GM12878 (cell line): ENCODE measurements at places on chromosomes 4 and X.

- no peak for DNase-seq
These were observed 79.8 kb downstream of the PSAPL1 start for GRCh38 chr4:7354927-7355326.

GRCh38 chr4:102344520-102344953, 745 bp downstream of the SLC39A8 start:
- no peak for DNase-seq

DNA sequence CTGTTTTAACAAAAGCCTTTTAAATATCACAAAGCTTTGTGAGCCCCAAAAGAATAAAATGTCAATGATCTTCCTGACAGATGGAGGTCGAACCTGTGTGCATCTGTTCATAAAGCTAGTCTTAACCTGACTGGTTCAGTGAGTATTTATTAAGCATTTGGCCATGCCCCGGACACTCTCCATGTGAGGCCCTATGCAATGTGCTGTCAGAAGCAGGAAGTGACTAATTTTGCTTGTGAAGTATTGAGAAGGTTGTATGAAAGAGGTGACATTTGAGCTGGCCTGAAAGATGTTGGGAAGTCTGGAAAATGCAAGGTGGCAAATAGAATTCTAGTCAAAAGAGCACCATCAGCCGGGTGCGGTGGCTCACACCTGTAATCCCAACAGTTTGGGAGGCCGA, 171.4 kb downstream of the MSL3 start:
- no peak for DNase-seq

DNA sequence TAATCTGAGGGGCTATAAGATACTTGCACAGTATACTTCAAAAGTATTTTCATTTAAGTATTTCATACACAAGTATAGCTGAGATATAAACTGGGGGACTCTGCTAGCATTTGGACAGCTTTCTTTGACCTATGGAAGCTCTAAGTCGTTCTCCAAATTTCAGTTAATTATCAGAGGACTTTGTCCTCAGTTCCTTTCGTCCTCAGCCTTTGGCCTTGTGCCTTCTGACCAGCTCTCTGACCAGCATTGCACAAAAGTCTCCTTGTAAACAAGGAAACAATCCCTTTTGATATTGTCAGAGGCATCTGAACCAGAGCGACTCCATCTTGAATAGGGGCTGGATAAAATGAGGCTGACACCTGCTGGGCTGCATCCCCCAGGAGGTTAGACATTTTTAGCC, 464.0 kb upstream of the FAM241A start:
- DNase-seq: no peak

- DNase-seq: no peak
These were observed 12.8 kb downstream of the SLC6A14 start for GRCh38 chrX:116449156-116449555.

- no peak for DNase-seq
These were observed 158.0 kb upstream of the FAT1 start for GRCh38 chr4:186881521-186882220.

DNA sequence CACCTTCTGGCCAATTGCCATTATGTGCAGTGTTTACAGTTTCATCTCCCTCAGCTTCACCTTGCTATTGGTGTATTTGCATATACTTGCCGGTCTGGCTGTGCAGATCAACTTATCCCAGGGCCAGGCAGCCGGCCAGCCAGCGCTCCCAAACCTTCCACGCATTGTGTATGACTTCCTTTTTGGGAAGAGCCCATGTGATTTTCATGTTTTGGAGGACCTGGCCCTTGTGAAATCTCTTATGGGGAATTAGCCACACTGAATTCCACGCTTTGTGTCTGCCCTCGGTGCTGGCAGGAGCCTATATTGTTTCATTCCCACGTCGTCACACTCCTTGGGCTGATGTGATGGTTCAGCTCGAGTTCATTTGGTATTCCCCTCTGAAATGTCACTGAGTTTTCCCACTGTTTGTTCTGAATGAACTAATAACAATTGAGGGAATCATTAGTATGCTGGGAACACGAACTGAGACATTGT, 6.0 kb upstream of the PDLIM3 start:
- DNase-seq: no peak

DNA sequence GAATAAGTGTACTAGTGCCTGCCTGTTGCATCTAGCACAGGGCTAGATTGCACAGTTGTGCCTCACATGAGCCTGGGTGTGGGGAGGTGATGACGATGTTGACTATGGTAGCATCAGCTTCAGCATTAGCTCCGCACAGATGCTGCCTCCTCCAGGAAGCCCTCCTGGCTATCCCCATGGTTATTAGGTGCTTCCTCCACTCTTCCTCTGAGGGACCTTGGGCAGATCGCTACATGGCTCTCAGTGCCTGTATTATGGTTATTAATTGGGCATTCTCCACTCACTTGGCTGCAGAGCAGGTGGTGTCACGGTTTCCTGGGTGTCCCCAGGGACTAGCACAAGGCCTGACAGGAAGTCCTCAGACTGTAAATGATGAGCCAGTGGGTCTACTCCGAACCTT, 325.6 kb downstream of the ARHGAP10 start:
- DNase-seq: peak; percentile 38

- no peak for DNase-seq
These were observed 227.5 kb upstream of the FGF13 start for GRCh38 chrX:138939038-138939437.

- no peak for DNase-seq
These were observed 71.1 kb downstream of the CRMP1 start for GRCh38 chr4:5821665-5822358.

GRCh38 chrX:124415115-124415800, 68.9 kb downstream of the SH2D1A start:
- no peak for DNase-seq

DNA sequence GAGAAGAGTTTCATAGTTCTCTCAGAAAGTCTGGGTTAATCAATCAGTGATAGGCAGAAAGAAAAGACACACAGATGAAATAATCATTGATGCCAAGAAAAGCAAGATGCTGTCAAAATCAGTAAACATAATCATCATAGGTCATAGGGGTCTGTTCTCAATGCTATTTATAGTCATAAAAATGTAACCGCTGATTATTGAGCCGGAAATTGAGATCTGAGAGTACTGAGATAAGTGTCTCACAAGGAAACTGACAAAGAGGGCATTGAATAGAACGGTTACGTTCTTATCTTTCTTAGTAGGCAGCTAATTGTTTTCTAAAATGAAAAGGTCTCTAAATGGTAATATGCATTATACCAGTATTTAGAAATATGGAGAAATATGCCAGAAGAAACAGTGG, 1686.1 kb upstream of the AGA start:
- DNase-seq: peak; percentile 30

- no peak for DNase-seq
These were observed 4.4 kb downstream of the GNPDA2 start for GRCh38 chr4:44722001-44722400.

DNA sequence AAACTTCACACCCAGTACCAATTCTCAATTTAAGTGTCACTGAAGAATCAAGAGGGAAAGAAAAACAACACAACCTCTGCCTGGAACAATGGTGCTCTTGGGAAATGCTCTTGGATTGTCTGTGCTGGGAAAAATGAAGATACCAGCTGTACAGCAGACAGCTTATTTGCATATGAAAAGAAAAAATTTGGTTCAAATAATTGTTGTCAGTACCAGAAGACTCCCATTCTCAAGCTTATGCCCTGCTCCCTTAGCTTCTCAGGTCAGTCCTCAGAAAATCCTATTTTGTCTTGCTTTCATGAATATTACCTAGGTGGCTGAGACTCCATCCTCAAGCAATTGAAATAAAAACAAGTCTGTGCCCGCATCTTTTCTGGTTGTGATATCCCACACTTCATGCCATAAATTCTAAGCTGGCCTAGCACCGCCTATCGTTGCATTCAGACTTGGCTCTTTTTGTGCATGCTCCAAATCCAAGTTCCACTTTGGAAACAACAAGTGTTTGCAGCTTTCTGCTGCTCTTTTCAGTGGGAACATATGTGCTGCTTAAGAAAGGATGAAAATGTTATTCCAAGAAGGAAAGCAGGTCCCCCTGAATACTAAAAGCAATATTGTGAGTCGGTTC, 431.6 kb downstream of the INPP4B start:
- no peak for DNase-seq

DNA sequence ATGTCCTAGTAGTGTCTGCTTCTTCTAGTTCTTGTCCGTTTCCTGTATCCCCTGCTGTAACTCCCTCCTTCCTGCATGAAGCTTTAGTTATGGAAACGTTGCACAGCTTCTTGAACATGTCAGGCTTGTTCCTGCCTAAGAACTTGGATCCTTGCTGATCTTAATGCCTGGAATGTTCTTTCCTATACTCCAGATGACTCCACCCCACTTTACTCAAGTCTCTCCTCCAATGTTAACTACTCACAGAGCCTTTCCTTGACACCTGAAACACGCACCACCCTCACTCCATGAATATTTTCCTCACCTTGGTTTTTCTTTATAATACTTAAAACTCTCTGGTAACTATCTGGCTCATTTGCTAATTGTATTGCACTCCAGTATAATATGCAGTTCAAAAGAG, 19.4 kb downstream of the MAGEC3 start:
- no peak for DNase-seq

- no peak for DNase-seq
These were observed 82.1 kb downstream of the SLC39A8 start for GRCh38 chr4:102263024-102263787.

- no peak for DNase-seq
These were observed 80.0 kb downstream of the TBC1D19 start for GRCh38 chr4:26663888-26664287.

- DNase-seq: no peak
These were observed 114.8 kb downstream of the KDR start for GRCh38 chr4:55010550-55010949.

GRCh38 chr4:130563185-130563888, 1467.4 kb downstream of the C4orf33 start:
- no peak for DNase-seq

DNA sequence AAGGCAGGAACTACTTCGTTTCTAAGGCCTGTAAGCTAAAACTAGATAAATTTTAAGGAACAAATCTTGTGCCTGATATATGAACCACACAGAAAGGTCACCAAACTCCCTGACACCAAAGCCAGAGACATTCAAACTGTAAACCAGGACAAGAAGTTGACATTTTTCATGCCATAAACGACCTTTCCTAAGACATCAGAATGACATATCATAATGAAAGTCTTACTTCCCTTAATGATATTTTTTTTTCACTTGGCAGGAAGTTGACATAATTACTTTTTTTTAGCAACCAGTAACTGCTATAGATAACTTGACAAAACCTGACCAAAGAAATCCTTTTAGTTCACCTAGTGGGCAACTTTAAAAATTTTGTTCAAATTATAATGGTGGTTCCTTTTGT, 231.5 kb upstream of the AGTR2 start:
- DNase-seq: peak; percentile 33

- peak; percentile 64 for DNase-seq
These were observed 25.1 kb upstream of the SH3RF1 start for GRCh38 chr4:169295822-169296221.

GRCh38 chr4:19437008-19437407, 814.7 kb upstream of the SLIT2 start:
- DNase-seq: no peak

DNA sequence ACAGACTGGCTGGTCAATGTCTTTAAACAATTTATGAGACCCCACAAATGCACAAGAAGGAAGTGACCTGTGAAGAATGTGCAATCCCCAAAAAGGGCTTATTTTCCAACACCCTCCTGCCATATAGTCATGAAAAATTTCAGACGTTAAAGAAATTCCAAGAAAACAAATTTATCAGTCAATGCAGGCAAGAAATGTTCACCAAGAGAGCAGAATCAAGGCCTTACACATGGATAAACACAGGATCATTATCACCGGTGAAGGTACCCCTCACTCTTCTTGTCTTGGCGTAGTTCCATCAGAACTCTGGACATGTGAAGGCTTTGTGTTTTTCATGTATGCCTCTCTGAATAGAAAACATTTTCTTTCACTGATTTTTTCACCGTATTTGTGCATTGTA, 186.7 kb upstream of the GALNTL6 start:
- no peak for DNase-seq

- DNase-seq: no peak
These were observed 15.0 kb upstream of the REST start for GRCh38 chr4:56892691-56893090.

DNA sequence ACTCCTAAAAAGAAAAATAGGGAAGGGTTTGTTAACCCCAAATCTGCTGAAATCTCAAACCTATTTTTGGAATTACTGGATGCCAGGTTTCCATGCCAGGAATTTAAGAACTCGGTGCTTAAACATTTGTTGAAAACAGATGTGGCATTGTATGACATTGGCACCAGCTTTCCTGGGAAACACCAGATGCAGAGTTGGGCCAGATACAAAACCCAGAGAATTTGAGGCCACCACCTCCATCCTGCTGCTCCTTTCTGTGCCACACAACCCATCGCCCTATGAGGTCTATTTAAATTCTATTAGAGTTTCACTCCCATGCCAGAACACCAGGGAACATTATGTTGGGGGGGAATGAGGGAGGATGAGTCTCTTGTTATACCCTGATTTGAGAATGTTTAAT, 71.7 kb downstream of the ARAP2 start:
- no peak for DNase-seq

GRCh38 chrX:129099207-129099606, 424.1 kb downstream of the SMARCA1 start:
- DNase-seq: no peak

- DNase-seq: no peak
These were observed 48.4 kb downstream of the KCNIP4 start for GRCh38 chr4:21900211-21900610.

- no peak for DNase-seq
These were observed 240.1 kb upstream of the NOCT start for GRCh38 chr4:138775489-138775888.

DNA sequence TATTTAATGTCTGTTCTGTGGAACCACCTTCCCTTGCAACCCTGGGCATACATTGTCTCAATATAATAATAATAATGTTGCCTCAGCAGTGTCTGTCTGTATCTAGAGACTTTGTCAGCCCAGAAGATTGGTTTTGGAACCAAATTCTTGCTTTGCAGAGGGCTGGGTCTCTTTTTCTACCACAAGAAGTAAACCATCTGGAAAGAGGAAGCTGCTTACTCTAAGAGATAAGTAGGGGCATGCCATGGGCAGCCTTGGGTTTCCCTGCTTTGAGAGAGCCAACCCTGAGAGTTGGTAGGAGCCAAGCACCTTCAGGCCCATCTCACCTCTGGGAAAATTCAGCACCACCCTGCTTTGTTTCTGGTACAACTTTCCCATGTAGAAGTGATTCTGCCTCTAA, 27.0 kb downstream of the TMEM31 start:
- DNase-seq: no peak

- peak; percentile 44 for DNase-seq
These were observed 726.5 kb downstream of the FAM133A start for GRCh38 chrX:94400488-94400887.

DNA sequence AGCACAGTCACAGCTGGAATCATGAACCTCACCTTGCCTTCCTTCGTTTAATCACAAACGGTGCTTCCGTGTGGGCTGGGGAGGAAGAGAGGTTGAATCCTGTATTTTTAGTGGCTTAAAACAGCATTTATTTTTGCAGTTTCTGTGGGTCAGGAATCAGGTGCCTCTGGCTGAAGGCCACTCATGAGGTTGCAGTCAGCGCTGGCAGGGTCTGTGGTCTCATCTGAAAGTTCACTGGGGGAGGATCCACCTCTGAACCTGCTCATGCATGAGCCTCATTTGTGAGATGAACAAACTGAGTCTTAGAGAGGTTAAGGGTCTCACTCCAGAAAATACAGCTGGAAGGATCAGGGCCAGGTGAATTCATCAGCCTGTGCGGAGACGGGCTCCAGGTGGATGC, 17.1 kb upstream of the ABLIM2 start:
- DNase-seq: no peak

GRCh38 chr4:182978152-182978827, 61.1 kb upstream of the DCTD start:
- peak; percentile 45 for DNase-seq

GRCh38 chrX:133346026-133346425, 69.3 kb downstream of the GPC4 start:
- no peak for DNase-seq
